ENCODE measurements at places on chromosomes 13 and 19.

- DNase-seq = no peak
These were observed 11.8 kb upstream of the PRR19 start for GRCh38 chr19:42290136-42290522.

DNA sequence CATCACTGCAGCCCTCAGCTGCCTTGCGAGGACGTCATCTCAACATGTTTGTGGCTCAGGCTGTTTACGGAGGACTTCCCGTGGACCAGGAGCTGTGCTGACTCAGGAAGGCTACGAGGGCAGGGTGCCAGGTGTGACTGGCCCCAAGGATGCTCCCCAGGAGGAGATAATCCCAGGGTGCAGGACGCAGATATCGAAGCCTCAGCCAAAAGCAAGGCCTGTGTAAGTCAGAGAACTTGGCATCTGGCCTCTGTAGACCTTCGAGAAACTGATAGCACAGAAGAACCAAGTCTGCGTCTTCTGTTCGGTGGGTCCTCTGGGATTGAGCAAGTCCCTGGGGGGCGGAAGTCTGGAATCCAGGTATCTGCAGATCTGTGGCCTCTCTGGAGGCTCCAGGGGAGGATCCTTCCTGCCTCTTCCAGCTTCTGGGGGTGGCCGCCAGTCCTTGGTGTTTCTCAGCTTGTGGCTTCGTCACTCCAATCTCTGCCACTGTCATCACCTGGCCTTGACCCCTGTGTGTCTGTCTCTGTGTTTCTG lies 2.6 kb upstream of the DOHH start:
- DNase-seq = peak; percentile 26

GRCh38 chr13:95924389-95924994 lies 128.7 kb downstream of the UGGT2 start:
- DNase-seq = peak; percentile 92

- no peak for DNase-seq
These were observed 20.3 kb downstream of the OPA3 start for GRCh38 chr19:45564131-45564780.

DNA sequence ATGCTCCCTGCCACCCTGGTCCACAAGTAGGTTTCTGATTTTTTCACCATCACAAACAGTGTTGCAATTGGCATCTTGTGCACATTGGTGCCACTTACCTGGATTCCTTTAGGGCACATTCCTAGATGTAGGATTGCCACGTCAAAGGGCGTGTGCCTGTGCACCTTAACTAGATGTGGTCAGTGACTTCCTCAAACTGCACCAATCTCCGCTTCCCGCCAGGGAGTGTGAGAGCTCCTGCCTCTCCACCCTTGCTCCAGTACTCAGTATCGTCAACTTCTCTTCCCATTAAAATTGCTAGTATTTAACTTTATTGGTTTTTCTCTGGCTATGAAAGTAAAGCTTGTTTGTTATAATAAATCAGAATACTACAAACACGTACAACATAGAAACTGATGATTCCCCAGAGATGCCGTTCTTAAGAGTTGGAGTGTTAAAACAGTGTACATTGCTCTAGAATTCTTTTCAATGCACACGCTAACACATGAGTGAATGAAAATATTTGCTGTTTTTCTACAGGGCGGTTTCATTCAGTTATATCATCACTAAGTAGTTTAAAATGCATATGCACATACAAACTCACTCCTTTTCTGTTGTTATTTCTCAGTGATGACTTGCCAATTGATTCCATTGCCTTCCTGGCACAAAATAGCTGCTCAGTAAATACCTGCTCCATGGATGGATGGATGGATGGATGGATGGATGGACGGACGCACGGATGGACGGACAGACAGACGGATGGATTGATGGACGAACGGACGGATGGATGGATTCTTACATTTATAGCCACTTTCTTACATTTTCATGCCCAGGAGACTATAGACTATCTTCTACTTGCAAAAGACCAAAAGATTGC lies 23.4 kb downstream of the CCNE1 start:
- no peak for DNase-seq

Data from astrocyte (in vitro differentiated cells and primary cell).